ENCODE measurements at places on chromosomes 16 and 17.

GRCh38 chr17:28550858-28551257 is 1.6 kb downstream of the UNC119 start:
- no peak for DNase-seq

- DNase-seq, result no peak
Measured at GRCh38 chr16:3173892-3174617, 13.9 kb upstream of the OR1F1 start.

DNA sequence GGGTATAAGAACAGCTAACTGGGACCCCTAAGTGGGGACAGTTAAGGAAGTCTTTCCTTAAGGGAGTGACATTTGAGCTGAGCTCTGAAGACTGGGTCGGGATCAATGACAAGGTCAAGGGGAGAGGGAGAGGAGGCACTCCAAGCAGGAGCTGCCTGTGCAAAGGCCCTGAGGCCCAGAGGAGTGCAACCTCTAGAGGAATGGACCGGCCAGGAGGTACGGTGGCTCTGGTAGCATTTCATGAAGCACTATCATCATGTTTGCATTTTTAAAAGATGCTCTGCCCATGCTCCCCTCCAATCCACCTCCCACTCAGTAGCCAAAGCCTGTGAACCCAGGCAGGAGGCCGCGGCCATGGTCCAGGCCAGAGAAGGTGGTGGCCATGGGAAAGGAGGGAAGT is 27.4 kb downstream of the RBFOX3 start:
- no peak for DNase-seq

DNA sequence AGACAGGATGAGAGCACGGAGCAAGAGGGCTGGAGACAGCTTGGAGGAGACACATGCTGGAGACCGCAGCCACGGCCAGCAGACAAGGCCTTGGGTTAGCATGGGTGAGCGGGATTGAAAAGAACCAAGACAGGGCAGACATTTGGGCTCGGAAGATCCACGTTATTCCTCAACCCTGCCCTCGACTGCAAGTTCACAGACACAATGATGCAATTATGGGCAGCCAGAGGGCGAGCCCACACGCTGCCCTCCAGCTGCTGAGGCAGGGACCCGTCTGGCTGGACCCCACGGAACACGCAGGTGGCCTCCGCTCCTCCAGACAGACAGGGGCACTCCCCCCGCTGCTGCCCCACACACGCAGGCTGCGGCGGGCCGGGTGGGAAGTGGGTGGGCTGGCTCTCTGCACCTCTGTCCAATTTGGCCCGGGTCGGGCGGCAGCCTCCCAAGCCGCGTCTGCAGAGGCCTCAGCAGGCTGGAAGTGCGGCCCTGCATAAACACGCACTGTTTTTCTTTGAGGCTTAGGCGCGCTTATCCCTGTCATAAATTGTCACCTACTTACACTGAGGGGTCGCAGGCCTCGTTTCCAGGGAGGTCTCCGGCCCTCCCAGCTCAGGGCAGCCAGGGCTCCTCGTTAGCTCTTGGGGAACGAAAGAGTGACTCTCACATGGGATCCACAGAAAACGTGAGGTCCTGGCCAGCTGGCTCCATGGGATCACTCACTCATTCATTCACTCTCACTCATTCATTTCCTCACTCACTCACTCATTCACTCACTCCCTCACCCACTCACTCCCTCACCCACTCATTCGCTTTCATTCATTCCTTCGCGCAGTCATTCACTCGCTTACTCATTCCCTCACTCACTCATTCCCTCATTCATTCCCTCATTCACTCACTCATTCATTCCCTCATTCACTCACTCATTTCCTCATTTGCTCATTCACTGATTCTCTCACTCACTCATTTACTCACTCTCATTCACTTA is 303.9 kb downstream of the C16orf95 start:
- no peak for DNase-seq

DNA sequence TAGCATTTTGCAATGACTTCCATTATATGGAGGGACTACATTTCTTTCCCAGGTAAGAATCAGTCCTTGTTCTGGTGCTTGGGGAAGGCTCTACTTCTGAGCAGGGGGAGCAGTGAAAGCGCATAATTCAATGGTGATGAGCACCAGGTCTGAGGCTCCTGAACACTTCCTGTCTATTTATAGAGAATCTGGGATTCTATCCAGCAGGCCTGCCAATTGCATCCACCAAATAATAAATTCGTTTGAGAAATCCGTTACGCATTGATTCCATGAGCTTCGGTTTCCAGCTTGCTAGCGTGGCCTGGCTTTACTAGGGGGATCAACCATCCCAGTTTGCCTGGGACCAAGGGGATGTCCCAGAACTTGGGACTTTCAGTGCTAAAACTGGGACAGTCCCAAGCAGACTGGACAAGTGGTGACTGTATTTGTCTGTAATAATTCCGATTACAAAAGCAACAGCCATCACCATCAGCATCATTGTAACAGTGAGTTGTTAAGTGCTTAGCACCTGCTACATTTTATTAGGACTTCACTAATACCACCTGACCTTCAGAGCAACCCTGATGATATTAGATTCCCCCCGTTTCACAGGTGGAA is 349.9 kb downstream of the MAF start:
- DNase-seq, result no peak

GRCh38 chr17:28173801-28174200 is 131.3 kb downstream of the NLK start:
- DNase-seq, result no peak

GRCh38 chr17:21061158-21061835 is 18.5 kb upstream of the USP22 start:
- no peak for DNase-seq

- no peak for DNase-seq
Measured at GRCh38 chr17:72711521-72712310, 380.8 kb downstream of the SLC39A11 start.

DNA sequence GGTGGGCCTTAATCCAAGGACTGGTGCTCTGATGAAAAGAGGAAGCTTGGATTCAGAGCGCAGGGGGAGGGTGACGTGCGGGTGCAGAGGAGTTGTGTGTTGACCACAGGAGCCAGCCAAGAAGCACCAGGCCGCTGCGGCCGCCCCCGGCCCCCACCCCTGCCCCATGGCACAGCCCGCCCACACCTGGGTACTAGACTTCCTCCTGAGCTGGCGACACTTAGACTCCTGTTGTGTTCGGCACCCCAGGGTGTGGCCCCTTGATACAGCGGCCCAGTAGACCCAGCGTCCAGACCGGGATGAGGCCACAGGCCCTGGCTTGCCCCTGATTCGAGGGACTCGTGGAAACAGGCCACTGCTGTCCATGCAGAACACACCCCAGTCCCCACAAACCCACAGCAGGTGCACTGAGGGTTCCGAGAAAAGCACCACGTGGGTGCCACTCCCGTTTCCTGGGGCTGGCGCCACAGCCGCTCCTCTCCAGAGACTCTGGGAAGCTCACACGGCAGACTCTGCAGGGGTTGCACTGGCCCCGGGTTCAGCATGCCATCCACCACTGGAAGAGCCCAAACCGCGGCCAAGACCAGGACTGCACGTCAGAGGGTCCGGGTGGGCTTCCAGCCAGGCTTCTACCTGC is 5.7 kb upstream of the SNAI3 start:
- no peak for DNase-seq

DNA sequence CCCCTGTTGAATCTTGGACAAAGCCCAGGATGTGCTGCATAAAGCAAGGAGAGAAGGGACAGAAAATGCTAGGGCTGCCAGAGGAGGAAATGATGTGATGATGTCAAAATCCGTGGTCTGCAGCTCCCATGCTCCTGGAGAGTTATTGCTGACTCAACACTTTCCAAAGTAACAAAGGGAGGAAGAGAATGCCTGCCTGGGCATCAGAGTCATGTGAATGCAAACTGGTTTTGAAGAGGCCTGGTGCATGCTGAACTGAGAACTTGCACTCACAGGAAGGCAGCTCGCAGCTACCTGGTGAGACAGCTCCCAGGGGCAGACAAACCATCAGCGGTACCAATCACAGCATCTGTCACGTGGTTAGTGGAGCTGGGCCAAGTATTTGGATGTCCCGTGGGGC is 2.8 kb downstream of the MARVELD3 start:
- DNase-seq, result no peak

GRCh38 chr17:40323391-40324381 is 14.7 kb downstream of the RARA start:
- no peak for DNase-seq

GRCh38 chr16:12449795-12450194 is 353.9 kb downstream of the CPPED1 start:
- no peak for DNase-seq

DNA sequence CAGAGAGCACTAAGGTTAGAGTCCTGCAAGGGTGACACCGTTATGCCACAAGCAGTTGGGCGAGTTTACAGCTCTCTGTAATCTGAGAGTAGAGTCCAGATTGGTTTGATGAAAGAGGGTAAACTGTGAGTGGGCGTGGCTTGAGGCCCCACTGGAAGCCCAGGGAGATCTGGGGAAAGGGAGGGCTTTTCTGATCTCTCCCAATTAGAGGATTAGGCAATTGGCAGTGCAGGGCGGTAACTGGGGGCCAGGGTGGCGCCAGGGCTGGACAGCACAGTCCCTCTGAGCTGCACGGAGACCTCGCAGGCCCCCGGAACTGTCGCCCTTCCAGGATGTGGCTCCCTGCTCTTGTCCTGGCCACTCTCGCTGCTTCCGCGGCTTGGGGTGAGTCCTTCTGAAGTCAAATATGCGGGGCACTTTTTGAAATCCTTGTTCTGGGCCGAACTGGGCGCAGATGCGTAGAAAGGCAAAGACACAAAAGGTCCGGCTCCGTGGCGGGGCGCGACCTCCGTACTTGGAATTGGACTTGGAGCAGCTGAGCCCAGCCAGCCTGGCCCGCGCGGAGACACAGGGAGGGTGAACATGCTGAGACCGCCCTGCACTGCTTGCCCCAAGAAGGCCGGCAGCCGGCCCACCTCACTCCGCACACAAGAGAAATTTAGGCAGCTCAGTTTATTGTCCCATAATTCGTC is 72.4 kb downstream of the CES1 start:
- no peak for DNase-seq

DNA sequence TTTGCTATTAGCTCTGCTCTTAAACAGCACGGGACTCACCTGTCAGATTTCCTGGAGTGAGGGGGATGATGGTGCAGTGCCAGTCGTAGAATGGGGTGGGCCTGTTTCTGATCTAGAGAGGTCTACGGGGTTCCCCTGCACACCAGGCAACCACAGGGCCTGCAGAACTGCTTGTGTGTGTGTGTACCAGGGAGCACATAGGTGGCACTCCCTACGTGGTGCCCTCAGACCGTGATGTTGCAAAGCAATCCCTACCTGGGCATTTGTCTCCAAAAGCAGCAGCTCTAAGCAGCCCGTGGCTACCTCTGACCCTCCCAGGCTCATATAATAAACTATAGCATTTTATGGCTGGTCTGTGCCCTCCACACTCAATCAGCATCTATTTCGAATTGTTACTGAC is 38.5 kb downstream of the MPRIP start:
- DNase-seq, result no peak

DNA sequence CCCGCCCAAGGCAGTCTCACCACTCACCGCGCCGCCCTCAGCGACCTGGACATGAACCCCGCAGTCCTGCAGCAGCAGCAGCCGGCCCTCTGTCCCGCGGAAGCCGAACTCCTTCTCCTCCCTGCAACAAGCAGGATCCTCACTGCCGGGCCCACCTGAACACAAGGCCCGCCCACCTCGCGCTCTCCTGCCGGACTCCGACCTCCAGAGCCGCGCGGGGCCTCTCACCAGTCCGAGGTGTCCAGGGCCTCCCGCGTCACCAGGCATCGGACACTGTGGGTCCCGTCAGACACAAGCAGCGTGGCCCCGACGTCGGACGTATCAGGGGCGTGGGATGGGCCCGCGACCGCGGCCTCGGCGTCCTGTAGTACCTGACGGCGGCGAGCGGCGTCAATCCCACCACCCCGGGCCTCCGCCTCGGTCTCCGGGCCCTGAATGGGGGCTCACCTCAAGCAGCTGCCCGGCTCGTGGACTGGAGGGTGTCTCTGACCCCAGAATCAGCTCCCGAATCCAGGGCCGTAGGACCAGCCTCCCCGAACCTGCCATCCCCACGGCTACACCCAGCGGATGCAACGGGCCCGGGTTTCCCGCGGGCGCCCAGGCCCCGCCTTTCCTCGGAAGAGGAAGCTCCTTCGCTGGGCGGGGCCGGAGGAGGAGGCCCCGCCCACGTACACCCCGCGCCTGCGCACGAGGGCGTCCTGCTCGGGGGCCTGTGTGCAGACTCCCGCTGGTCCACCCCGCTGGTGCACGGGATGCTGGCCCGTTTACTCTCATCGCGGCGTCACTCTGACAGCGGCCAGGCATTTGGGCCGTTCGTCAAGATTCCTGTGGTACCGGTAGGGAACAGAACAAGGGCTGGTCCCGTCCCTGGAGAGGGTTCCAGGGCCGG is at the start of gene ACD:
TSS of gene ACD (minus strand) at position 586 of the 889 bp plus-strand sequence. CDS start at position 546, 40 bp downstream.
- DNase-seq, result peak; percentile 58

- no peak for DNase-seq
Measured at GRCh38 chr16:80197741-80198201, 343.0 kb upstream of the DYNLRB2 start.

DNA sequence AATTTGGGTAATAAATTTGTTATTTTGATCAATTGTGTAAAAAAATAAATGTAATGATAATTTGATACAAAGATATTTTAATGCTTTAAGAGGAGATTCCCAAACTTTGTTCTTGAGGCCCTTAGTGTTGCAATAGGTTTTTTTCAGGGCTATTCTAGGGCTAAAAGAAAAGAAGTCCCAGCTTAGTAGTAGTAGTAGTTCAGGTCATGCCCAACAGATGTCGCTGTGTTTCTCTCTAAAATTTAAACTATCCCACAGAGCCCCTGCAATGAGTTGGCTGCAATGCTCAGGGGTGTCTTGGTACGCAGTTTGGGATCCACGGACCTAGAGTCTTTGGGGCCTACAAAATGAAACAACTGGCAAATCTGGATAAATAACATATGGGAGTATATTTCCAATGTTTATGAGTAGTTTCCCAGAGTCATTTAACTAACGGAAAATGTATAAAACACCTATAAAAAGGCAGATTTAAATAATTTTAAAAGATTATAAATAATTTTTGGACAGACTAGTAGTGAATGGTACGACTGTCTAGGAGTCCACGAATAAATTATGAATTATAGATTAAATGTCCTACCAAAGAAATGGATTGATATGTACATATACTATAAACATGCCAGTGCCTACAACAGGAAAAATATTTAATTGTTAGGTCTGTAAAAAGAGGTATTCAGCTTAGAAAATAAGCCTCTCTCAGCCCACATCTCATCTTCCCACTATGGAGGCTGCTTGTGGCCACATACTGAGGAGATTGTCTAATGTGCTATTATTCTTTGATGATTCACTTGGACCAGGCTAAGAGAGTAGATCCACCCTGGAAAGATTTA is 228.5 kb upstream of the PMFBP1 start:
- DNase-seq, result peak; percentile 9

Measured in NCI-H2029 (cell line).